Right hindlimb (tissue), 1 donor: ENCODE measurements at places on chromosomes 12 and 14.

- DNase-seq: no peak
These were observed 18.6 kb downstream of the DUSP6 start for GRCh38 chr12:89333564-89334252.

GRCh38 chr12:93585247-93585646 is 12.8 kb downstream of the SOCS2 start:
- no peak for DNase-seq

GRCh38 chr12:65508276-65509035 is 230.0 kb downstream of the MSRB3 start:
- no peak for DNase-seq

GRCh38 chr12:10771132-10771733 is 31.2 kb downstream of the TAS2R7 start:
- DNase-seq: no peak
